ENCODE measurements at places on chromosomes 13 and 19.

GRCh38 chr13:78045916-78046315 is 127.3 kb upstream of the EDNRB start:
- DNase-seq, result no peak

DNA sequence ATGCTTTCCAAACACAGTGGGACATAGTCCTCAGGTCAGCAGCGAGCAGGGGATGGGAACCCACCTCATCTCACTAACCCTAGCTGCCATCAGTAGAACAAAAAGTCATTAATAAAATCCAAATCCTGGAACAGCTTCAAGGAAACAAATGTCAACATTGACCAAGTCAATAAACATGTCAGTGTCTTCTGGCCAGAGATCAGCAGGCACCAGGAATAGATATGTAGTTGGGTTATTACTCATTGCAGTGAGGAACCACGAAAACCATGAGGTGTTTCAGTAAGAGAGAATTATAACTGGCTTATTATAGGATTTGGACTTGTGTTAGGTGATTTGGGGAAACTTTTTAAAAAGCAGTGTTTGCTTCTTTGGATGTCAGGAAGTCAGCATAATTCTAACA is 17.1 kb upstream of the CD33 start:
- no peak for DNase-seq

DNA sequence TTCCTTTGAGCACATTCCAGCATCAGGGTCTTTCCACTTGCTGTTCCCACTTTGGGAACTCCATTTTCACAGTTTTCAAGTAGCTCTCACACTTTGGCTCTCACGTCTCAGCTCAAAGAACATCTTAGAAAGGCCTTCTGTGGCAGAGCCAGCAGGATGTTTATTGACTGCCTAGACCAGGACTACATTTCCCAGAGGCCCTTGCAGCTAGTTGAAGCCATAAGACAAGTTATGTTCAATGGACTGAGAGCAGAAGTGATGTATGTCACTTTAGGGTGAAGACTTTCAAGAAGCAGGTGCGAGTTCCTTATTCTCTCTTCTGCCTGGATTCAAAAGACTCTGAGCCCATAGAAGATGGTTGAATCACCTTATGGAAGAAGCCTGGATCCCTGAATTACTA is 4.3 kb upstream of the HAUS5 start:
- DNase-seq, result no peak

GRCh38 chr19:35629332-35629633 is 447 bp downstream of the RBM42 start:
- no peak for DNase-seq

DNA sequence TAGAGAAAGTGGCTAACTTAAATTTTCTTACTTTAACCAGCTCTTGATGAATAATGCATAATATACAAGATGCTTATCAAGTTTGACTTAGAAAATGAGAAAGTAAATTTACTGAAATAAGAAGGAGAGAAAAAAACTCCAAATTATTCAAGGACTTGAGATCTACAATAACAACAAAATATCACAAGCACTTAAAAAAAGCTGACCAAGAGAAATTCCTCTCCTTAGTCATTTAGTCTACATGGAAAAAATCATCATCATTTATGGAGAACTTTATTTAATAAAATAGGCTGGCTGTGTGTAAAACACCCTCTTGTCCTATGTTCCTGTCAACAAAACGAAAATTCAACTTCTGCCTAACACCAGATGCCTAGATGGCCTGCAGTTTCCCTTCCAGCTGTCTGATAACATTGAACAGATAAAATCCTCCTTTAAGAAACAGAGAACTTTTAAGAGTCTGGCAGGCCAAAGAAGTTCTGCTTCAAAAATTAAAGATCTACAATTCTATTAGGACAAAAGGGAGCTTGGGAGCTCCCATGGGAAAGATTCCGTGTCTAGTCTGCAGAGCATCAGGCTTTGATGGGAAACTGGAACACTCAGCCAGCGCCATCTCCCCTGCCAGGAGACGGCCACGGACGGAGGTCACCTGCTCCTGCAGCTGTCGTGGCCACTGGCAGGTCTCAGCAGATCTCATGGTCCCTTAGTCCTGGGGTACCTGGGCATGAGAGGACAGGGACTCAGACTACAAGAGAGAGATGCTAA is 37.9 kb upstream of the ATP11A start:
- DNase-seq, result no peak

DNA sequence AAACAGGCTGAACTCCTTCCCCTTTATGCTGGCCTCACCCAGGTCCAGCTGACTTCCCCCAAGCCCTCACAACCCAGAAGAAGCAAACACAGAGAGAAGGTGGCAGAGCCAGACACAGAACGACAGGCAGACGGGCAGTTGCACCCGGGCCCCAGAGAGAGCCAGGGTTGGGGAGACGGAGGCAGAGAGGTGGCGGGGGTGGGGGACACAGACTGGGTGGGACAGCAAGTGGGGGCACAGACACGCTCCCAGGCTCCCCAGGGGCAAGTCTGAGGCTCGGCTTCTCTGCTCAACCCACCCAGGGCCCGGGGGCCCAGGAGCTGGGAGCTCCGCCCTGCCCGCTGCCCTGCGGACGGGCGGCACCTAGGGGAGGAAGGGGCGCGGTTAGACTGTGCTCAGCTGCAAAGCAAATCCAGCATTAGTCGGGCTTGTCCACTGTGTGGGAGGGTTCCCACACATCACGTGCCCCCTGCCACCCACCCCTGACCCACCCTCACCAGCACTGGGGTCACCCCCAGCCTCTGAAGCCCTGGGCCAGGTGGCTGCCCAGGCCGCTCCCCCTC is 31.3 kb upstream of the ASF1B start:
- no peak for DNase-seq

DNA sequence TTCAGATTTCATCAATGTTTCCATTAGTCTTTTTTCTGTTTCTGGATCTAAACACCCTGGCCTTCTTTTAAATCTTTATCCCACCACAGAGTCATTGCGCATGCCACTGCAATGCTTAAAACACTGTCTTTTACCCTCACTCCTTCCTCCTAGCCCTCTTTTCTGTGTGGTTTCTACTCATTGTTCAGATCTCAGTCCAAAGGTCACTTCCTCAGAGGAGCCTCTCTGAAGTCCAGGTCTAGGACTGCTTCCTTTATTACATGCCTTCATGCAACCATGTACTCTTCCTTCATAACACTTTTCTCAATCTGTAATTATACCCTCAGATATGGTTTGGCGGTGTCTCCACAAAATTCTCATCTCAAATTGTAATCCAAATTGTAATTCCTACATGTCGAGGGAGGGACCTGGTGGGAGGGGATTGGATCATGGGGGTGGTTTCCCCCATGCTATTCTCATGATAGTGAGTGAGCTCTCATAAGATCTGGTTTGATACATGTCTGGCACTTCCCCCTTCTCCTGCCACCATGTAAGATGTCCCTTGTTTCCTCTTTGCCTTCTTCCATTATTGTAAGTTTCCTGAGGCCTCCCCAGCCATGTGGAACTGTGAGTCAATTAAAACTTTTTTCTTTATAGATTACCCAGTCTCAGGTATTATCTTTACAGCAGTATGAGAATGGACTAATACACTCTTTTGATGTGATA is 808.9 kb downstream of the DIAPH3 start:
- DNase-seq, result no peak

Measured in ascending aorta (tissue), 2 donors.